ENCODE measurements at places on chromosomes 3 and 15.

GRCh38 chr3:72270072-72270681 lies 485.2 kb upstream of the PROK2 start:
- peak; percentile 96 for DNase-seq

- DNase-seq: no peak
These were observed 5.9 kb upstream of the EDEM1 start for GRCh38 chr3:5181469-5182141.

DNA sequence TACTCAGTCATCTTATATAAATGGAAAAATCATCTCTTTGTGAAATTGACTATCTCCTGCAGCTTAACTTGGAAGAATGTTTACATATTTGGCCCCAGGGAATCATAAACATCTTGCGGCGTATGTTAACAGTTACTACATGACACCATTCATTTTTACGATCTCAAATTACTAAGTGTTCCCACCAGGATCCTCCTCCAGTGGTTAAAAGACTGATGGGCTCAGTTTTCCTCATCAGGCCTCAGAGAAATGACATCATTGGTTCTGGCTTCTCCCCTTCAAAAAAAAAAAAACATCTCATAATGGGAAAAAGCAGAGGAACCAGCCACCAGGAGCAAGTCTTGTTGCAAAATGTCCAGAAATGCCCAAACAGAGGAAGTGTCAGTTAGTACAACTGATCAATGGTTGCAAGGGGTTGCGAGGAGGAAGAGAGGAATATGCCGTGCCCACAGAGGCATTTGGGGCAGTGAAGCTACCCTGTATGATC lies 70.5 kb upstream of the LIPC start:
- peak; percentile 99 for DNase-seq

DNA sequence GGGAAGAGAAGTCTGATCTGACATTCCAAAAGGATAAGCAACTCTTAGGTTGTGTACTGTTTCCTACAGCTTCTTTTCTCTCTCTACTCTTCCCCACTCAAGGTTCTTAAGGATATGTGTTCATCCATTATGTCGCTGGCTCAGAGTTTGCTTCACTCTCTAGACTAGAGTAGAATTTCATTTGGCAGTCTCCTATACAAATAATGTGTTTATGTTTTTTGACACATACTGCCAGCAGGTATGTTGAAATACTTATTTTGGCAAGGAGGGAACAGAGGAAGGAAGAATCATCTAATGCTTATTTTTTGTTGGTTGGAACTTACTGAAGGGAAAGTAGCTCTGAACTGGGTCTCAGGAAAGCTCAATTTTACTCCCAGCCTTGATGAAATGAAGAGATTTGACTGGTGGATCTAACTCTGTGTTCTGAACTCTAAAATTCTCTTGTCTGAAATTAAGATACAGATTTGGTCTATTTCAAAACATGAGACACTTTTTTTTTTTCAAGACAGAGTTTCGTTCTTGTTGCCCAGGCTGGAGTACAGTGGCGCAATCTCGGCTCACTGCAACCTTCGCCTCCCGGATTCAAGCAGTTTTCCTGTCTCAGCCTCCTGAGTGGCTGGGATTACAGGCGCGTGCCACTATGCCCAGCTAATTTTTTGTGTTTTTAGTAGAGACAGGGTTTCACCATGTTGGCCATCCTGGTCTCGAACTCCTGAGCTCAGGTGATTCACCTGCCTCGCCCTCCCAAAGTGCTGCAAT lies 7.6 kb upstream of the EMC3 start:
- DNase-seq: peak; percentile 87

- no peak for DNase-seq
These were observed 95.3 kb upstream of the LPP start for GRCh38 chr3:188058569-188059184.

DNA sequence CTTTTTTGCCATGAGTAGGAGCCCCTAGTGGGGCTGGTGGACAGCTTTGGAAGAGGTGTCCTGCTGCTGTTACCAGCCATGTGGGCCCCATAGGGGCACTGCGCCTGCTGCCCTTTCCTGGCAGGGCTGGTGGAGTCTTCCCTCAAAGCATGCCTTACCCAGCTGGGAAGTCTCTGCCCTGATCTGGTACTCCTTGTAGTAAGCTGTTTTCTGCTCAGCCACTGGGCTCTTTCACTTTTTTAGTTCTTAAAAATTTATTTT lies 26.2 kb downstream of the HMCES start:
- DNase-seq: no peak

DNA sequence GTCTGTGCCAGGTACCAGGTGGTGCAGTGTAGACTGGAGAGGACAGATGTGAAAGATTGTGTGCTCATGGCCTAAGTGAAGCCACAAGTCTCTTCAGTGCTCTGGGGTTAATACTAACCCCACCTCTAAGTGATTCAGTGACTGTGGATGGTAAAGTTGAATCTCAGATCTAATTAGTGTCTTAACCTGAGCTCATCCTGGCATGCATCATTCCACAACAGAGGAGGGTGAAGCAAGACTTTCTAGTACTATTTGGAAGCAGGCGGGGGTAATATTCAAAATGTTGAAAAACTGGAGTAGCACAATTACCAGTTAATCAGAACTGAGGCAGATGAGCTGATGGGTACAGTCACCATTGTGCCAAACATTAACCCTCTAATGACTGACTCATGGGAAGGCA lies 2.8 kb upstream of the MESD start:
- DNase-seq: no peak

- DNase-seq: no peak
These were observed 102.4 kb downstream of the NR1D2 start for GRCh38 chr3:24047513-24047912.

DNA sequence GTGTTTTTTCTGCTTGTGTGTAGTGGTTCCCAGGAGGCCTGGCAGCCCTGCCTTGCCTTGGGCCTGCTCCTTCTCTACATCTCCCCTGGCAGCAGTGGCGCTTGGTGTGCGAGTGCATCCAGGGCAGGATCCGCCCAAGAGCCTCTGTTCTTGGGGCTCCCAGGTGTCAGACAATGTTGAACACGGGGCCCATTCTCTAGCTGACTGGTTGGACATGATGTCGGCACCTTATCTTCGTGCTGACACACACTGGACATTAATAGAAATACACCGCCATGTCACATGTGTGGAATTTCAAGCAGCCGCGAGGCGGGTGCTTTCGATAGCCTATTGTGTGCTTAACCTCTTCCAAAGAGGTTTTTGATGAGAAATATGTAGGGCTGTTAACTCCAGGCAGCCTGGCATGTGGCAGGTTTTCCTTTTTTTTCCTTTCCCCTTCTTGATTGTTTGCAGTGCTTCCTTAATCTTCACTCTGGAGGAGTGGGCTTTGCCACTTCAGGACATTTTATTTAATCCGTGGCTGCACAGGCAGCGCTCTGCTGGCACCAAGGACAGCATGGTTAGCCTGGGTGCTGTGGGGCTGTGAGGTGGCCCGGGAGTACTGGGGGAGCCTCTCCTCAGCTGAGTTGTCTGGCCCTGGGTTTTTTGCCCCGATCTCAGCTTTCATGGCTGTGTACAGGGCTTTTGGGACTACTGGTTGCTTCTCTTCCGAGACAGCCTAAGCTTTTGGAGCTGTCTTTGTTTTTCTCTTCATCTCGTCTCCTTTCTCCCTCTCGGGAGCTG lies 42.5 kb downstream of the CHCHD6 start:
- DNase-seq: peak; percentile 74

- DNase-seq: no peak
These were observed 219.7 kb upstream of the SGO1 start for GRCh38 chr3:20405744-20406143.

DNA sequence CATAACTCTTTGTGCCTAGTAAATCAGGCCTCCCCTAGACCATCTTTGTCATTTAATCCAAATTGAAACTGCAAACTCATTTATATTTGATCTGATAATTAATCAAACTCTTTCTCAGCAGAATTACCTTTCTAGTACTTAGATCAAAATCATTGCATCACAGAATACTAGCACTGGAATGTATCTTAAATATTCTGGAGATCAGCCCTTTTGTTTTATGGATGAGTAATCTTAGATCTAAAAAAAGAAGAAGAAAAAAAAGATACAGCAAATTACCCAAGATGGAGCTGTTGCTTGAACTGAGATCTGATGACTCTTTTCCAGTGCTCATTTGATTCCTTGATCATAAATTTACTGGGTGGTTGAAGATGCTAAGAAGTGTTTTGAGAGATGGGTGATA lies 47.9 kb downstream of the NAALADL2 start:
- peak; percentile 43 for DNase-seq

DNA sequence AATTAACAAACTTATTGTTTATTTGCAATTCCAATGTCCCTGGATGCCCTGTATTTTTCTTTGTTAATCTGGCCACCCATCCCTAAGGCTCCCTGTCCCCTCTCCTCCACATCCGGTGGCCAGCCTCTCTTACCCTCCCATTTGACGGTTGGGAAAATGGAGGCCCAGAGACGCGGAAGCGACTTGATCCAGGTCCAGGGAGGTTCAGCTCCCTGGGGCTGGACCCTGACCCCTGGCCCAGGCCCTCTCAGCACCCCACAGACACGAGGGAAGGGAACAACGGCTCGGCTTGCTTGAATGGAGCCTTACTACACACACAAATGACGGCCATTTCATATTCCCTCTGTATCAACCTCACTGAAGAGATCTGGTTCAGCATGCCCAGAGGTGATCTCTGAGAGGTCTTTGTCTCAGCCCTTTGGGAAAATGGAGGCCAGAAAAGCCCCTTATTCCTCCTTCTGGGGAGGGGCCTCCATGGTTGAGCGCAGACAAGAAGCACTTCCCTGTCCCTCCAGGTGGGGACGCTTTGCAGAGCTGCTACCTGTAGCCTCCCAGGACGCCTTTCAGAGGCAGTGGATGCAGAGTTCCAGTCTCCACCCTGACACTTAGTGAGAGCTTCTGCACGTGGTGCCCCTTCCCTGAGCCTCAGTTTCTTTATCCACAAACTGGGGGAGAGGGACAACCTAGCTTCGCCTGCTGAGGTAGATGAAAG lies 82.1 kb downstream of the ATP2B2 start:
- DNase-seq: no peak

- no peak for DNase-seq
These were observed 66.5 kb downstream of the PLXNA1 start for GRCh38 chr3:127049393-127049792.

DNA sequence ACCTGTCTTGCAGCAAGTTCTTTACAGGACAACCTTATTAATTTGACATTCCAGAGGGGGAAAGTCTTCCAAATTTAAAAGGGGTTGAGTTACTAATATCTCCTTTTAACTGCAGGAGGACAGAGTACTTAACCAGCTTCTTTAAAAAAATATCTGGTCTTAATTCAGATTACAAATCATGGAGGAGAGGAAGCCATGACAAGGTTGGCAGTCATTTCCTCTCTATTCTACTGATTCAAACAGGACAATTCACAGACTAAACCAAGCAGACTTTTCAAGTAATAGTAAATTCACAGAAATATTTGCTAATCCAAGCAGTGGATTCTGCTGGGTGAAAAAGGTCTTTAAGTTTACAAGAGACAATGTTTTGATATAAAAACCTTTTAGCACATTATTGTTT lies 185.3 kb downstream of the CFAP20DC start:
- no peak for DNase-seq

- DNase-seq: no peak
These were observed 15.5 kb downstream of the MRPS25 start for GRCh38 chr3:15049584-15049983.

- DNase-seq: no peak
These were observed 4.8 kb downstream of the ULK3 start for GRCh38 chr15:74838137-74838516.

- no peak for DNase-seq
These were observed 79.2 kb upstream of the KLF13 start for GRCh38 chr15:31247404-31247803.

GRCh38 chr15:52615302-52615701 lies 46.5 kb upstream of the ARPP19 start:
- DNase-seq: no peak

GRCh38 chr3:63328365-63328764 lies 50.3 kb downstream of the SYNPR start:
- DNase-seq: peak; percentile 2

DNA sequence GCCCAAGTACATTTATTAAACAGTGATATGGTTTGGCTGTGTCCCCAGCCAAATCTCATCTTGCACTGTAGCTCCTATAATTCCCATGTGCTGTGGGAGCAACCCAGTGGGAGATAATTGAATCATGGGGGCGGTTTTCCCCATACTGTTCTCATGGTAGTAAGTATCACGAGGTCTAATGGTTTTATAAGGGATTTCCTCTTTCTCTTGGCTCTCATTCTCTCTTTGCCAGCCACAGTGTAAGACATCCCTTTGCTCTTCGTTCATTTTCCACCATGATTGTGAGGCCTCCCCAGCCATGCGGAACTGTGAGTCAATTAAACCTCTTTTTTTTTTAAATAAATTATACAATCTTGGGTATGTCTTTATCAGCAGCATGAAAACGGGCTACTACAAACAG lies 228.0 kb upstream of the TP63 start:
- DNase-seq: no peak

- DNase-seq: no peak
These were observed 54.0 kb downstream of the OTOL1 start for GRCh38 chr3:161550491-161551195.

DNA sequence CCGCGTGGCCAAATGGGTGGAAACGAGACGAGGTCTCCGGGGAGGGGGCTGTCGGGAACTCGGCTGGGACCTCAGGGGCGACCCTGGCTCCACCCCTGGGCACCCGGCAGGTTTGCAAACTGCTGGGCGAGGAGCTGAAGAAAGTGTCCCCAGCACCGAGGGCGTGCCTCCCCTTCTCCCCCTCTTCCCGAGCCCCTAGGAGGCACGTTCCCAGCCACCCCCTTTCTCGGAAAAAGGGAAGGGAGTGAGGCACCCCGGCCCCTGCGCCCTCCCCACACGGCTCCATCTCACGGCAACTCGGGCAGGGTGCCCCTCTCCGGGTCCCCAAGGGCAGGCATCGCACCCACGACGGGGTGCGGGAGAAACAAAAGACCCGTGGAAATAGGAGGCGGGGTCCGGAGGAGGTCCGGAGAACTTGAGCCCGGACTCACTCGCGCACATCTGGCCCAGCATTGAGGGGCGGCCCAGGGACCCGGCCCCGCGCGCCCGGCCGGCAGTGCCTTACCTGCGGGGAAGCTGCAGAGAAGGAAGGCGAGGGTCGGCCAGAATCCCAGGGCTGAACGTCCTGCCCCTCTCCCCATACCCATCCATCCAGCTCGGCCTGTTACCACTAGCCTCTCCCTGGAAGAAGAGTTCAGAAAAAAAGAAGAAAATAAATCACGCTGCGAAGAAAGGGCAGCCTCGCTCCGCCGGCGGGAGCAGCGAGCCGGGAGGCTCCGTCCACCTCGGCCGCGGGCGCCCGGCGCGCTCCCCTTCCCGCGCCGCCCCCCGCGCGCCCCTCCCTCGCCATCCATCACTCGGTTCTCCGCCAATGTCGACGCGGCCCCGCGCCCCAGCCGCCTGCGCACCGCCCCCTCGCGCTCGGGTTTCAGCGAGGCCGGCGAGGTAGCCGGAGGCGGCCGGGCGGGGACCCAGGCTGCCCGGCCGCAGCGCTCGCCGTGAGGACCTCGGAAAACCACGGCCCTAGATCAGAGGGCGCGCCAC lies 16.3 kb downstream of the RGMA start:
- peak; percentile 23 for DNase-seq

DNA sequence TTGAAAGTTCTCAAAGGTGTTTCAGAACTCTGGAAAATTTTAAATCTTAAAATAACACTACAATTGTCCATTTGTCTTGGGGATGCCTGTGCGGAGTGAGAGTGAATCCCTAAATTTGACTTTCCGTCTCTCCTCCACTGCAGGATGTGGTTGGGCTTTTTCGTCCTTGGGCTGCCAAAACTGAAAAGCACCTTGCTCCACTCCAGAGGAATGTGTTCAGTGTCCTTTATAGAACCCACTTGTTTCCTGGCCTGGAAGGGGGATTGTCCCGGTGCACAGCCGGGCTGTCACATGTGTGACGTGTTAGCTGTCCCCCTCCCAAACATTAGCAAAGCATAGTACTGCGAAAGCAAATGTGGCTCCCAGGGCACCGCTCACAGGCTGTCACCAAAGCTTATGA lies 69.6 kb upstream of the ATP10A start:
- DNase-seq: no peak

GRCh38 chr3:184639351-184639750 lies 72.5 kb downstream of the MAGEF1 start:
- DNase-seq: no peak
